ENCODE measurements at places on chromosomes 1 and 21. TPM values are rescaled to one million over a fixed set of nuclear protein-coding genes. Genes with fewer than 3 reads are reported as not detected.

DNA sequence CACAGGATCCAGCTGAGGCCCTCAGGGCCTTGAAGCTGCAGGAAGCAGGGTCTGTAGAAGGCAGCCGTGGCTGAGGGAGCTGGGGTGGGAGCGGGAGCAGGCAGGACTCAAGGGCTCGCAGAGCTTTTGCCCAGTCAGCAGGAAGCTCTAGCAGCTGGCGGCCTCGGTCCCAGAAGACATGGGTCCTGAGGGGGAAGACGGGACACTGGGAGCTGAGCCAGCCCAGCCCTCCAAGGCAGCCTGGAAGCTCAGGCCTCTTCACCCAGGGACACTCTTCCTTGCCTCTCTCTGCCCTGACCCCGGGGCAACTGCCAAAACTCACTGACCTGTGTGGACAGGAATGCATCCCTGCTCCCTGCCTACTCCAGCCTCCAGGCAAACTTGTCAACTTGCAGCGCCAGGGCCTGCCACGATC lies 8.9 kb downstream of the ADGRB2 start:
- no peak overlapping the region for H3K27ac ChIP-seq
- no peaks in the 10 kb centered on the region for H3K36me3 ChIP-seq
- DNase-seq, result no peak
- H3K27me3 ChIP-seq, result no peaks in the 10 kb centered on the region
- H3K4me3 ChIP-seq, result no peak overlapping the region
- H3K4me1 ChIP-seq, result peaks cover 24% of the 10 kb centered on the region

- peaks cover 75% of the 10 kb centered on the region for H3K36me3 ChIP-seq
- H3K4me3 ChIP-seq, result no peak overlapping the region
- peaks cover 3% of the 10 kb centered on the region for H3K4me1 ChIP-seq
- no peak overlapping the region for H3K27ac ChIP-seq
- DNase-seq, result no peak
Measured at GRCh38 chr1:160818207-160818937, 22.4 kb downstream of the LY9 start.

GRCh38 chr1:60483509-60483908 lies 409.9 kb upstream of the C1orf87 start:
- no peaks in the 10 kb centered on the region for H3K36me3 ChIP-seq
- H3K4me1 ChIP-seq, result no peaks in the 10 kb centered on the region
- H3K27me3 ChIP-seq, result no peaks in the 10 kb centered on the region
- no peak overlapping the region for H3K27ac ChIP-seq

Gene IL19
- total RNA-seq, result not detected

DNA sequence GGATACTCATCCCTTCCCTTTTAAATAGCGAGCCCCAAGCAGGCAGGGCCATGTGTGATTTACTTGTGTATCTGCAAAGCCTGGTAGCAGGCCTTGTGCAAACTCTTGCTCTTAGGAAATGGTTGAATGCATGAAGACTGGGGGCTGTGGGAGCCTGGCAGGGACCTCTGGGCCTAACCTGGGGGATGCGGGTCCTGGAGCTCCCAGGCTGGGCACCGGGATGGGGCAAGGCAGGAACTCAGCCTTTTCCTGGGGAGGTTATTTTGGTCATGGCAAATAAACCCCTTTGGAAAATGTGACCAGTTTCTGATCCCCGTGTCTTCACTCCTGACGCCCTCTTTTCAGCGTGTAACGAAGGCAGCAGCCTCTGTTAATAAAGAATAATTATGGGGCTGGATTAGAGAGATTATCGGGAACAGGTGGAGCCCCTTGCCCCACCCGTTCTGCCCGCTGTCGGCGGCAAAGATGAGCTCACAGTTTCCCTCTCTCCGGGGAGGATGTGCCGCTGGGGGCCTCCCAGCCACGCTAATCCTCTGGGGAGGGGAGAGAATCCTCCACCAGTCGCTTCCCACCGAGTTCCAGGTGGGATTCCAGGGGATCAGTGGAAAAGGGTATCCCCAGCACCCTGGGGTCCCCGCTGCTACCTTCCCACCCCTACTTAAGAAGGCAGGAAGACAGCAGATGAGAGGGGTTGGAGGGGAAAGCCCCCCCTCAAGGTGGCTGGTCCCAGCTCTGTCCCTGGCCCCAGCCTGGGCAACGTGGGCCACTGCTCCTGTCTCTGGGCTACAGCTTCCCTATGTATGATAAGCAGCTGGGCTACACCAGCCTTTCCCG lies 69.7 kb upstream of the WNT4 start:
- no peak overlapping the region for H3K4me3 ChIP-seq
- peaks cover 4% of the 10 kb centered on the region for H3K27me3 ChIP-seq
- no peak for DNase-seq
- no peaks in the 10 kb centered on the region for H3K36me3 ChIP-seq
- no peaks in the 10 kb centered on the region for H3K4me1 ChIP-seq
- H3K27ac ChIP-seq, result no peak overlapping the region

Gene AMY1A
- not detected for total RNA-seq

GRCh38 chr1:153540394-153541361 lies at the start of gene S100A5:
S100A5 (minus strand) TSS chr1:153540934; CDS start chr1:153540191, 743 bp downstream.
- peak within 1 kb of the TSS; percentile 40 for H3K4me3 ChIP-seq
- H3K27ac ChIP-seq, result peak within 1 kb of the TSS; percentile 74
- peaks cover 20% of the 10 kb centered on the region for H3K36me3 ChIP-seq
- H3K4me1 ChIP-seq, result peaks cover 77% of the 10 kb centered on the region
- H3K27me3 ChIP-seq, result no peaks in the 10 kb centered on the region

Gene TMEM200B
- total RNA-seq, result not detected

Gene NCF2
- 6.7 TPM for total RNA-seq

DNA sequence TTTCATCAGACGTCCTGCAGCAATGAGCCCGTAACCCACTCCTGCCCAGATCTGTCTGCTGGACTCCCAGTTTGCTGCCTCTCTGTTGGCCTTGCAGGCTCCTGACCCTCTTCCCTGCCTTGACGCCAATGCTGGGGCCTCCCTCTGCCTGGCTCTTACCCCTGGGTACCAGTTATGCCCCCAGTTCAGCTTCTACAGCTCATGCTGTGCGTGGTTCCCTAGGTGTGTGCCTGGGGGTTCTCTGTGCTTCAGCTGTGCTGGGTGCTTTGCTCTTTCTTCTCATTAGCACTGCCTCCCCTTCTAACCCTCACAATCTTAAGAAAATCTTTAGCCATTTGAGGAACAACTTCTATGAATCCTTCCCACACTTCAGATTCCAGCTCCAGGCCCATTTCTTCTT lies 151.4 kb downstream of the ZSCAN20 start:
- H3K4me1 ChIP-seq, result no peaks in the 10 kb centered on the region
- H3K36me3 ChIP-seq, result no peaks in the 10 kb centered on the region
- H3K4me3 ChIP-seq, result no peak overlapping the region
- DNase-seq, result no peak

Gene ESRRG
- total RNA-seq, result not detected

DNA sequence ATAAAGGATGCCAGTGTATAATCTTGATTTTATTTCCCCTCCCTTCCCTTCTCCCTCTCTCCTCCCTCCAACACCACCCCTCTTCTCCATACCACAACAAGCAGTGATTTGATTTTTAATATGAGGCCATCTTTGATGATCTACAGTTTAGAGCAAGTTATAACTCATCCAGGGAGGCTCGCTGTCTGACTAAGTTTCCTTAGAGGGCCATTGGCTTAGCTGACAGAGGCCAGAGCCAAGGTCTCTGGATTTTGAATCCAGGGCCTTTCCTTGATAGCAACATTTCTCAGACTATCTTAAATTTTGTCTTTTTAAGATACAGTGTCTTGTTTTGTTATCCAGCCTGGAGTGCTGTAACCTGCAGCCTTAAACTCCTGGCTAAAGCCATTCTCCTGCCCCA lies 431.0 kb upstream of the USP24 start:
- DNase-seq, result no peak
- no peaks in the 10 kb centered on the region for H3K27me3 ChIP-seq
- no peak overlapping the region for H3K27ac ChIP-seq
- no peaks in the 10 kb centered on the region for H3K36me3 ChIP-seq

GRCh38 chr1:185369786-185370185 lies 52.7 kb upstream of the IVNS1ABP start:
- H3K4me3 ChIP-seq, result no peak overlapping the region
- no peaks in the 10 kb centered on the region for H3K27me3 ChIP-seq
- no peaks in the 10 kb centered on the region for H3K36me3 ChIP-seq
- DNase-seq, result no peak
- peaks cover 14% of the 10 kb centered on the region for H3K4me1 ChIP-seq
- H3K27ac ChIP-seq, result no peak overlapping the region

Gene NGF
- total RNA-seq, result not detected

GRCh38 chr1:186487163-186487562 lies 26.2 kb upstream of the PDC start:
- no peak overlapping the region for H3K27ac ChIP-seq
- no peaks in the 10 kb centered on the region for H3K36me3 ChIP-seq
- no peak for DNase-seq
- H3K4me3 ChIP-seq, result no peak overlapping the region

Gene C1orf210
- total RNA-seq, result not detected

DNA sequence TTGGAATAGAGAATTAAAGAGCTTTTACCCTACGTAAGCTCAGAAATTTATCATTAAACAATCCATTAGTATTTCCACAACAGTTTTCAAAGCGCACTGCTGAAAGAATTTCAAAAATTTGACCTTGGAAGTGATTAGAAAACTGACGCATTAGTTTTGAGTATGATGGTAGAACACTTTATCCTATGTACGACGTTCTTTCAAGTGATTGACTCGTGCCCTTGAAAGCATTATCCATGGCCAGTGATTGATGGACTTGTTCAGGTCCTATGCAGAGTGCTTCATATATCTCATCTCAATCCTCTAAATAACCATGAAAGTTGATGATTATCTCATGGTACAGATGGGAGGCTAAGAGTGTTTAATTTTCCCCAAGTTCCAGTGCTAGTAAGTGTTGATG lies 697.2 kb downstream of the USP25 start:
- H3K36me3 ChIP-seq, result no peaks in the 10 kb centered on the region
- no peaks in the 10 kb centered on the region for H3K27me3 ChIP-seq
- H3K4me3 ChIP-seq, result no peak overlapping the region
- no peaks in the 10 kb centered on the region for H3K4me1 ChIP-seq

Gene MFAP2
- total RNA-seq, result not detected

- DNase-seq, result no peak
- no peak overlapping the region for H3K27ac ChIP-seq
- no peaks in the 10 kb centered on the region for H3K36me3 ChIP-seq
- no peaks in the 10 kb centered on the region for H3K27me3 ChIP-seq
- no peaks in the 10 kb centered on the region for H3K4me1 ChIP-seq
Measured at GRCh38 chr1:188825471-188825870, 1652.2 kb downstream of the BRINP3 start.

Gene ATAD3C
- total RNA-seq, result 1.6 TPM

DNA sequence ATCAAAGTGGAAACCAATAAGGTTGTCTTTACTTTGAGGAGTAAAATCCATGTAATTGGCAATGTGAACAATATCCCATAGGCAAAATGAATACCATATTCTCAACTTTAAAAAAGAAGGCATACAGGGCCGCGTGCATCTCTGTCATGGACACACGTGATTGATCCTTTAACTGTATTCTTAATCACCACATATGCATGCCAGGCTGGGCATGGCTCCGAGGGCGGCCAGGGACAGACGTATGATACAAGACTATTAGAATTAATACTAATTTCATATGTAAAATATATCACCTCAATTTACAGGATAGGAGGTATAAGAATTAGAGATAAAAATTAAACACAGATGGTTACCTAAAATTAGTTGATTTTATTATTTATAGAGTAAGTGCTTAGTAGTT lies 11.2 kb downstream of the RGS21 start:
- H3K4me3 ChIP-seq, result no peak overlapping the region
- H3K27ac ChIP-seq, result no peak overlapping the region
- no peaks in the 10 kb centered on the region for H3K27me3 ChIP-seq
- H3K36me3 ChIP-seq, result no peaks in the 10 kb centered on the region

Gene CFHR1
- not detected for total RNA-seq

DNA sequence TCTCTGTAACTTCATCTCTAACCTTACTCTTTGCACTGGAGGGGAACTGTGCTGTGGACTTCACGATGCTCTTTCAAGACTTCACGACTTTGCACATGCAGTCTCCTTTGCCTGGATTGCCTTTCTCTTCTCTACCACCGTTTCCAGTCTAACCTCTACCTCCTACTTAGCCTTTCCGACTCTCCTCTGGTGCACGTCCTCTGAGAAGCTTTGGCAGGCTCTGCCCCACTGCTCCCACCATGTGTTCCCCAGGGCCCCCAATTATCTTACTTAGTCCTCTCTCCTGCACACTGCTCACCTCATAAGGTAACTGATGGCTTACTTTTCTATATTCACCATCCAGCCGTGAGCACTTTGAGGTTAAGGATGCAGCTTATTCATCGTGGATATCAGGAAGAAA lies 101.7 kb upstream of the GJB5 start:
- no peak overlapping the region for H3K4me3 ChIP-seq
- peaks cover 3% of the 10 kb centered on the region for H3K27me3 ChIP-seq
- no peaks in the 10 kb centered on the region for H3K36me3 ChIP-seq
- no peaks in the 10 kb centered on the region for H3K4me1 ChIP-seq
- H3K27ac ChIP-seq, result no peak overlapping the region
- no peak for DNase-seq

- H3K4me3 ChIP-seq, result no peak overlapping the region
- no peak for DNase-seq
- H3K36me3 ChIP-seq, result no peaks in the 10 kb centered on the region
- no peak overlapping the region for H3K27ac ChIP-seq
Measured at GRCh38 chr1:63874278-63874880, 100.6 kb downstream of the ROR1 start.

GRCh38 chr21:43719748-43720538 lies 1.0 kb downstream of the PDXK start:
- H3K4me3 ChIP-seq, result peak overlapping the region; percentile 62
- no peaks in the 10 kb centered on the region for H3K27me3 ChIP-seq
- H3K36me3 ChIP-seq, result no peaks in the 10 kb centered on the region
- H3K27ac ChIP-seq, result peak overlapping the region; percentile 75

- no peak overlapping the region for H3K27ac ChIP-seq
- H3K4me1 ChIP-seq, result peaks cover 18% of the 10 kb centered on the region
- no peak for DNase-seq
- no peak overlapping the region for H3K4me3 ChIP-seq
Measured at GRCh38 chr1:8460784-8461183, 142.9 kb downstream of the SLC45A1 start.

DNA sequence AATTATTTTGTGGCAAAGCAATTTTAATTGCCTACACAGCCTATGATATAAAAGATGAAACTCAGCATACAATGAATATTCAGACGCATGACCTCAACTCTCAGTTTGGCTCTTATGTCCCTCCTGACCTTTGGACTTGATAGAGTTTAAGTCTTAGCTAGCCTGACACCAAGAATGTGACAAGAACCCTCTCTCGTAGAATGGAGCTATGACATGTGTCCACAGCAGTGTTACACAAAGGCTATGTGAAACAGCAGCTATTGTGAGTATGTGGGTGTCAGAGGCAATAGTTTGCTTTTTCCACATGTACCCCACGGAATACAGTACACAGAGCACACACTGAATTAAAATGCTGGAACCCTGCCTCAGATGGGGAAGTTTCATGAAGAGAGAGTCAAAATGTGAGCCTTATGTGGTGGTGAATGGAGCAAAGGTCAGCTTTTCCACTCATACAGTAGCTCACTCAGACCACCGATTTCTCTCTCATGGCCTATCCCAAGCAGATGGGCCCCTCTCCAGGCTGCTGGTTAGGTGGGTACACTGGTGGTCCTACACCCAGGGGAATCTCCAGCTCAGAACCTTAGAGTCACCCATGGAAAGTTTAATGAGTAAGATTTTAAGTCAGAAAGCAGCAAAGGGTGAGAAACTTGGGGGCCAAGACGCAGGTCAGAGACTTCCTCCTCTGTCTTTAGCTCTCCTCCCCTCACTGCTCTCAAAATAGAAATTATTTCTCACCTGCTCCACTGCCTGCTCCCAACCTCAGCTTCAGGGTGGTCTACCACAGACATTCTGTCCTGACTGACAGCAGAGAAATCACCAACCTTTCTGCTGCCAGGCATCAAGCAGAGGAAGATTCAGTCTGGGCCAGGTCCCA lies 10.1 kb upstream of the XCL2 start:
- H3K27me3 ChIP-seq, result no peaks in the 10 kb centered on the region
- no peaks in the 10 kb centered on the region for H3K4me1 ChIP-seq
- H3K27ac ChIP-seq, result no peak overlapping the region
- H3K4me3 ChIP-seq, result no peak overlapping the region
- no peaks in the 10 kb centered on the region for H3K36me3 ChIP-seq
